Thoracic aorta (tissue), 2 donors: ENCODE measurements at places on chromosomes 3 and 15.

GRCh38 chr3:116029266-116029665 is 406.0 kb downstream of the GAP43 start:
- DNase-seq, result no peak

DNA sequence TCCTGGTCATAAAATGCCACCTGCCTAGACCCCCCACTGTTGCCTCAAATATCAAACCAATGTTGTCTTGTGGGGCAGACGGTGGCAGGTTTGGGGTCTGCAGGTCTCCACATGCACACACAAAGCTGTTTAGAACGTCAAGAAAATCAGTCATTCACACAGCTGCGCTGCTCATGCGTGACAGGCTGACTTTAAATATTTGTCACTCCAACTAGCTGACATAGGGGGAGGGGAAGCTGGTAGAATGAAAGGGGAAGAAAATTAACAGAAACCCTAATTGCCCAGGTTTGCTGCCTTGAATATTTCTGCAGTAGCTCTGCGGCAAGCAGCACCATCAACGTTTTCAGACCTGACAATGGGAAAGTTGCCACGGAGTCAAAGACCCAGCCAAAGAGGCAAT is 201.8 kb downstream of the ABHD5 start:
- no peak for DNase-seq

- DNase-seq, result no peak
These were observed 15.2 kb upstream of the KY start for GRCh38 chr3:134666052-134666451.

DNA sequence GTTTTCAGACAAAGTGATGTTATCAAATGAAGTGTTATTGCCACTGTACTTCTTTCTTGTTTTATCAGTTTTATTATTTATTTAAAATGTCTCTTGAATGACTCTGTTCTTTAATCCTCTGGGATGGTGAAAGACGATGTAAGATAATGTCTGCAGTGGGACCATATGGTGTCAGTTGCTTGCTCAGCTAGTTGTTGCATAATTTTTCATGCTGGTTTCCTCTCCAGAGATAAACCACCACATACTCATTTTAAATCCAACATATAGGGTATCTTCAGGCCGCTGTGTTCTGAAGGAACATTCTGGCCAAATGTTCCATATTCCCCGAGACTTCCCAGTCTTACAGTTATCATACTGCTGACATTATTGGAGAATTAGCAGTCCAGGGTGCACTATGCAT is 75.9 kb downstream of the GABRG3 start:
- DNase-seq, result no peak

GRCh38 chr3:50123394-50124051 is 31.6 kb upstream of the SEMA3F start:
- no peak for DNase-seq

- DNase-seq, result no peak
These were observed 69.0 kb downstream of the SLMAP start for GRCh38 chr3:57825116-57825515.

GRCh38 chr3:187943677-187944389 is 198.6 kb upstream of the BCL6 start:
- no peak for DNase-seq

- no peak for DNase-seq
These were observed 389.8 kb upstream of the AZI2 start for GRCh38 chr3:28738425-28738824.
